Stimulated activated CD8-positive, alpha-beta memory T cell treated with anti-CD3 and anti-CD28 coated beads, Interleukin-2, amount 100 ng/mL, for 48 hours (primary cell): ENCODE measurements at places on chromosomes 7 and 10.

GRCh38 chr10:26335574-26336093 is 102.5 kb upstream of the APBB1IP start:
- no peak for DNase-seq

- no peak for DNase-seq
Measured at GRCh38 chr7:144632724-144633123, 203.1 kb downstream of the TPK1 start.

GRCh38 chr7:134396031-134396430 is 62.9 kb downstream of the AKR1B1 start:
- no peak for DNase-seq

DNA sequence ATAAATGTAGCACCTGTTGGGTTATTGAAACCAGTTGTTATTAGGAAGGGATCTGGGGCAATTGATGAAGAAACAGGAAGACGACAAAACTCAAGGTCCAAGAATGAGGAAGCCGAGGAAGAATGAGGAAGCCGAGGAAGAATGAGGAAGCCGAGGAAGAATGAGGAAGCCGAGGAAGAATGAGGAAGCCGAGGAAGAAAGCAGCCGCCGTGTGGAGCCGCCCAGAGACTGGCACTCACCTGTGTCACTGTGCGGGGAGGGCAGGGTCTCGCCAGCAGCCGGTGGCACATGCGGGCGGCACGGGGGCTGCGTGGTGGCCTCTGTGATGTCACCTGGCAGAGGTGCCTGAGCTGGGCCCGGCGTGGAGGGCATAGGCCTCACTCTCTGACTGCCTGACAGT is 71.1 kb upstream of the CFAP46 start:
- DNase-seq = no peak

DNA sequence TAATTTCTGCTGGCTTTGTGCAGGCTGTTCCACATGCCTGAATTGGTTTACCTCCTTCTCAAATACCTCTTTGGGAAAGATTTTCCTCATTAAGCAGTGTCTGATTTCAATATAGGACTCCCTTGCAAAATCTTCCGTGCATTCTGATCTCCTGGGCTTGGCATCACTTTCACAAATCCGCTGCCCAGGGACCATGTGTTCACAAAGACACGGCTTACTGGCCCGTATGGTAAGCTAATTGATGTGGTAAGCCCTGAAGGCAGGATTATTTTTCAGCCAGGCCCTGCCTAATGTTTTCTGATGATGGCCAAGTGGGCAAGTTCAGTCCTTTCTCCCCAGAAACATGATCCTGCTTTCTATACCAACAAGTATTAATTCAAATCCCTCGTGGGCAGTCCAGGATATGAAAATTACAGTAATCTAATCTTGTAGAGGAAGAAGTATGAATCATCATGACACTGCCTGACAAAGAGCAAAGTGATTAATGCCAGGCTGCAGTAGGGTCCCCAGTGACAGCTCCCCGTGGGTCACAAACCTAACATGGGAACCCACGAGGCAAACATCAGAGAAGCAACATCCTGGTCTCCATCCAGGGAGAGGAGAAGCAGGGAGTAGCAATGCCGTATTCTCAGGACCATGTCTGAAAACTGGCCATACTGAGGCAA is 11.6 kb upstream of the SVIL start:
- DNase-seq = no peak

DNA sequence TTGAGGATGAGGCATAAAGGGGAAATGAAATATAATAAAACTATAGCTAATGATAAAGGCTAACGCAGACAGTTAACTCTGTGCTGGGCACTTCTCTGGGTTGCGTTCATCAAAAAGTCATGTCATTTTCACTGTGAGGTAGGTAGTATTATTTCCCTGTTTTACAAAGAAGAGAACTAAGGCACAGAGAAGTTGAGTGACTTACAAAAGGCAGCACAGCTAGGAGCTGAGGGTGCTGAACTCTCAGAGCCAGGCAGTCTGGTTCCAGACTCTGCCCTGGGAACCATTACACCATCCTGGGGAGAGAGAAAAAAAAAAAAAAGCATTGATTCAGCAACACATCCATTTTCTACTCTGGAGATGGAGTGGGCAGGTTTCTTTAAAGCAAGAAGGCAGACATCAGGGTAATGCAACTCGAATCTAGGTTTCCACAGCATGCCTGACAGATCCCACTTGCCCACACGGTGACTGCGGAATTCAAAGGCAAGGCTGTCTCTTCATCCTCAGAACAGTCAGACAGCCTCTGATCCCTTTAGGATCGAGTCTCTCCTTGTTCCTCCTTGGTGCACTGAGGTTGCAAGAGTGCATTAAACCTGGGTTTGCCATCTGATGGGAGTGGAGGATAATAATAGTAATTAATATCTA is 40.6 kb upstream of the ECHDC3 start:
- DNase-seq = no peak
